ENCODE measurements at places on chromosomes 12 and 14.

GRCh38 chr14:95290871-95291431 lies 28.8 kb downstream of the CLMN start:
- no peaks in the 10 kb centered on the region for H3K27me3 ChIP-seq
- H3K27ac ChIP-seq = no peak overlapping the region
- peak; percentile 42 for DNase-seq
- H3K4me1 ChIP-seq = peaks cover 5% of the 10 kb centered on the region
- H3K36me3 ChIP-seq = no peaks in the 10 kb centered on the region

DNA sequence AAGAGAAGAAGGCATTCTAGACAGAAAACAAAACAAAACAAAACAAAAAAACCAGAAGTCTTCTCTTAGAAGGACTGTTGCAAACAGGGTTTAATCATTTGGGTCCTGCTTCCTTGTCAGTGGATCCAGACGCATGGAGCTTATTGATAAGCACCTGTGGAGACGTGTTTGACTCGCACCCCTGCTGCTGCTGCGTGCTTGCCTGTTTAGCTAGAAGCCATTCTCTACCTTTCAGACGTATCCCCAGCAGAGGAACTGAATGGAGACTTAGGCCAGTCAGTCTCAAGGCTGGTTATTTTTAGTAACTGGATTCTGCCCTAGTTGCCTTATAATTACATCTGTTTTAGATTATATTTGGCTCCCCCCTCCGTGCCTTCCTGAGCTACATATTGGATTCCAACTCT lies 186.1 kb upstream of the EEA1 start:
- H3K27me3 ChIP-seq = no peaks in the 10 kb centered on the region
- no peak for DNase-seq
- H3K36me3 ChIP-seq = no peaks in the 10 kb centered on the region

DNA sequence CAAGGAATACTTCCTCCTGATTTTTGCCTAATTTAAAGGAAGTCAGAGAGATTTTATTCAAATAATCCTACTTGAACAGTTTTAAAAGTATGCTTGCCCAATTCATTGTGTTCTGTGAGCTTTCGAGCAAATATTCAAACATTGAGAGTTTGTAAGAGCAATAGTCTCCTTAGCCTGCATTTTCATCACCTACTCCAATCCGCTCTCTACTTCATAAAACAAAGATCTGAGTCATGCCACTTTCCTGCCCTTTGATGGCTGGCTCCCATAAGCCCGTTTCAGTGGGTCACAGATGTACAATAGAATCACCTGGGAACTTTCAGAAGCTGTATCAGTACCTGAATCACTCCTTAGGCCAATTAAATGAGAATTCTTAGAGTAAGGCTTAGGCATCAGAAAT lies 319.2 kb downstream of the PDZRN4 start:
- H3K27me3 ChIP-seq = no peaks in the 10 kb centered on the region
- no peak overlapping the region for H3K27ac ChIP-seq
- DNase-seq = no peak

- no peak overlapping the region for H3K4me3 ChIP-seq
- no peaks in the 10 kb centered on the region for H3K27me3 ChIP-seq
- no peaks in the 10 kb centered on the region for H3K36me3 ChIP-seq
- H3K4me1 ChIP-seq = no peaks in the 10 kb centered on the region
- H3K27ac ChIP-seq = no peak overlapping the region
- no peak for DNase-seq
These were observed 16.4 kb downstream of the BBOF1 start for GRCh38 chr14:74035556-74035955.

DNA sequence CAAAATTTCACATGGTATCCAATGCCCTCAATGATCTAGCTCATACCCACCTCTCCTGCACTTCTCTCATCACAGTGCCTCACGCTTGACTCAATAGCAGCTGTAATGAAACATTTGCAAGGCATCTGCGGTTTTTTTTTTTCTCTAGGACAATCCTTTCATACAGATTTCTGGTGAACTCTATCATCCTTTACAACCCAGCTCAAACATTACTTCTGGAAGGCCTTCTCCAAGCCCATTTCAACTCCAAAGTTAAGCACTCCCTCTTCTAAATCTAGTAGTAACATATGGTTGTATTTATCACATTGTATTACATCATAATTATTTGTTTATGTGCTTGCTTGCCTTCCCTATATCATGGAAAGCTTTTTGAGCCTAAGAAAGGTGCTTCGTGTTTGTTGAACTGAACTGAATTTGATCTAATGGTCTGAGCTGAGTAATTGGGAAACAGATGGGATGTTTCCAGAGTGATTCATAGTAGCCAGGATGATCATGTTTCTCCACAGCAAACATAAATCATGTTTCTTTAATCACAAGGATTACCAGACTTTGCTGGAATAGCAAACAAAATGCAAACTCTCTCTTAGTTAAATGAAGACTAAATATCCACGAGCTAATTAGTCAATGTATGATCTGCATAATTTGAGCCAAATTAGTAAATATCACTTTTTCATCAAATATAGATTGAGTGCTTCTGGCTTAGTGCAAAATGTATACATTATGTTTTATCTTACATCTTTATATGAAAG lies 14.3 kb downstream of the CFL2 start:
- H3K4me3 ChIP-seq = no peak overlapping the region
- peak overlapping the region; percentile 76 for H3K27ac ChIP-seq
- H3K4me1 ChIP-seq = peaks cover 8% of the 10 kb centered on the region
- H3K27me3 ChIP-seq = no peaks in the 10 kb centered on the region
- H3K36me3 ChIP-seq = no peaks in the 10 kb centered on the region

GRCh38 chr14:104268725-104269436 lies 130.5 kb downstream of the KIF26A start:
- no peaks in the 10 kb centered on the region for H3K4me1 ChIP-seq
- DNase-seq = no peak
- H3K27me3 ChIP-seq = no peaks in the 10 kb centered on the region
- no peak overlapping the region for H3K4me3 ChIP-seq

GRCh38 chr12:32455607-32456071 lies 56.3 kb downstream of the FGD4 start:
- peak; percentile 76 for DNase-seq
- no peaks in the 10 kb centered on the region for H3K36me3 ChIP-seq
- no peaks in the 10 kb centered on the region for H3K27me3 ChIP-seq
- H3K27ac ChIP-seq = peak overlapping the region; percentile 0
- peaks cover 41% of the 10 kb centered on the region for H3K4me1 ChIP-seq
- H3K4me3 ChIP-seq = peak overlapping the region; percentile 1

DNA sequence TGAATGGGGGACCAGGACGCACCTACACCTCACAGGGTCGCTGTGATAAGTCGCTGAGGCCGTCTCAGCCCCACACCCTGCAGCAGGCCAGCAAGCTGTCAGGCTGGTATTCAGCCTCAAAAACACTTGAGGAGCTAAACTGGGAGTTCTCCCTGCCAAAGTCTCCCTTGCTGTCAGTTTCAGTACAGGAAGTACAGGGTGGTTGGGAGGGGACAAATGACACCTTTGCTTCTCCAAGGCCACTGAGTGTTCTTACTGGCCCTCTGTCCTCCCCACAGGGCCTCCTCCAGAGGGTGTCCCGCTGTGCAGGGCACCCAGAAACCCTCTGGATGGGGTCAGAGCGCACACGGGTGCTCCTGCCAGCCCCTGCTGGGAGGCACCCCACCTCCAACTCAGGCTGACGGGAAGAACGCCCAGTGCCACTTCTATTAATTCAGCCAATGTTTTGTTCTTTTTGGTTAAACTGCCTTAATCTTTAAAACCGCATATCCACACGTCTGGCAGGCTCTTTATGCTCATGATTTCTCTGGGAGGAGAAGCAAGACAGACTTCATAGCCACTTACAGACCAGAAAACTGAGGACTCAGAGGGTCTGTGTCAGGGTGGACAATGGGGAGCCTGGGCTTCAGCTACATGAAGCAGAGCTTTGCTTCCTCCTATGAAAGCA lies 75.9 kb downstream of the ITPK1 start:
- DNase-seq = no peak
- peak overlapping the region; percentile 54 for H3K27ac ChIP-seq
- H3K36me3 ChIP-seq = no peaks in the 10 kb centered on the region
- H3K4me1 ChIP-seq = peaks cover 62% of the 10 kb centered on the region
- H3K27me3 ChIP-seq = no peaks in the 10 kb centered on the region

DNA sequence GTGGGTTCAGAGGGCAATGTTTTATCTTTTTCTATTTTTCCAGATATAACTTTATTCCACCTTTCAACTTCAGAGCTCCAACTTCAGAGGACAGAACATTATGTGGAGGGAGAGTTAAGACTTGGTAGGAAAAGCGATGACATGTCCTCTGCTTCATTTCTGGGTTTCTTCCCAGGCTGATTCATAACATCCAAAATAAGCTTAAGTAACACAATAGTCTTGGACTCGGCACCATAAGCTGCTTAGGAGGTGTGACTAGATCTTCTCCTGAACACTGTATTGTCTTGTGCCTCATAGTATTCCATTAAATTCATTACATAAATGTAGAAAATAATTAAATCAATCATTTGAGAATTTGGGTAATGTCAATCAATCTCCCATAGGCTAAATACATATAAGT lies 95.5 kb upstream of the PDE3A start:
- no peak for DNase-seq
- no peaks in the 10 kb centered on the region for H3K36me3 ChIP-seq
- H3K27ac ChIP-seq = no peak overlapping the region
- no peaks in the 10 kb centered on the region for H3K4me1 ChIP-seq

DNA sequence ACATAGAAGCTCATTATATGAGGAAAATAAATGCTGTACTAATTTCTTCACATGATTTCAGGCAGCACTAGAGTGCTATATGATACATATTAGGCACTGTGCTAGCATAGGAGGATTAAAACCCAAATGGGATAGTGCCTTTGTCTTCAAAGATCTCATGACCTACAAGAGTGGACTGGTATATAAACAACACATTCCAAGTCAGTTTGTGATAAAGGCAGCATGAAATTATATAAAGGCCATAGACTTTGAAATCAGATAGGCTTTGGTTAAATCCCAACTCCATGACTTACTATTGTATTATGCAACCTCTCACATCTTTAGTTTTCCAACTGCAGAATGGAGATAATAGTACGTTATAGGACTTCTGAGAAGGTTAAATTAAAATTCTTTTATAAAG lies 179.7 kb downstream of the RAD51B start:
- no peaks in the 10 kb centered on the region for H3K27me3 ChIP-seq
- H3K4me3 ChIP-seq = no peak overlapping the region
- no peaks in the 10 kb centered on the region for H3K36me3 ChIP-seq
- H3K4me1 ChIP-seq = peaks cover 24% of the 10 kb centered on the region
- no peak for DNase-seq

GRCh38 chr14:63180011-63180410 lies 24.2 kb upstream of the RHOJ start:
- no peaks in the 10 kb centered on the region for H3K36me3 ChIP-seq
- H3K27ac ChIP-seq = no peak overlapping the region
- DNase-seq = no peak
- no peaks in the 10 kb centered on the region for H3K27me3 ChIP-seq
- H3K4me1 ChIP-seq = no peaks in the 10 kb centered on the region

GRCh38 chr14:75274899-75275569 lies 3.6 kb upstream of the FOS start:
- no peaks in the 10 kb centered on the region for H3K36me3 ChIP-seq
- H3K4me1 ChIP-seq = peaks cover 11% of the 10 kb centered on the region
- DNase-seq = no peak
- no peak overlapping the region for H3K27ac ChIP-seq

DNA sequence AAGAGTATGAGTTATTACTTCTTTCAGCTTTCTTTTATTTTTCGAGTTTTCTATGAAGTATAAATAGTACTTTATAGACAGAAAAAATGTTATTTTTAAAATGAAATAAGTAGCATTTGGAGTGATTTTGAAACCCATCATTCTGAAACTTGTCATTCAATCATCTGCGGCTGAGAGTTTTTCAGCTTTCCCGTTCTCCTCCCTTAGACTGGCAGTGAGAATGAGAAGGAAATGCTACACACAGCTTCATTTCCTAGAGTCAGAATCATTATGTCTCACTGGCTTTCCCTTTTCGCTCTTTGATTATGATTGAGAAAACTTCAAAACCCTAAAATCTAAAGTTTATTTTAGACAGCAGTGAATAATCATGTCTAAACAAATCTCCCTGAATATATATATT lies 33.7 kb upstream of the GNPNAT1 start:
- no peak overlapping the region for H3K4me3 ChIP-seq
- peaks cover 4% of the 10 kb centered on the region for H3K4me1 ChIP-seq
- no peaks in the 10 kb centered on the region for H3K27me3 ChIP-seq
- no peaks in the 10 kb centered on the region for H3K36me3 ChIP-seq
- no peak for DNase-seq
- H3K27ac ChIP-seq = no peak overlapping the region
